ENCODE measurements at places on chromosomes 2 and 18.

DNA sequence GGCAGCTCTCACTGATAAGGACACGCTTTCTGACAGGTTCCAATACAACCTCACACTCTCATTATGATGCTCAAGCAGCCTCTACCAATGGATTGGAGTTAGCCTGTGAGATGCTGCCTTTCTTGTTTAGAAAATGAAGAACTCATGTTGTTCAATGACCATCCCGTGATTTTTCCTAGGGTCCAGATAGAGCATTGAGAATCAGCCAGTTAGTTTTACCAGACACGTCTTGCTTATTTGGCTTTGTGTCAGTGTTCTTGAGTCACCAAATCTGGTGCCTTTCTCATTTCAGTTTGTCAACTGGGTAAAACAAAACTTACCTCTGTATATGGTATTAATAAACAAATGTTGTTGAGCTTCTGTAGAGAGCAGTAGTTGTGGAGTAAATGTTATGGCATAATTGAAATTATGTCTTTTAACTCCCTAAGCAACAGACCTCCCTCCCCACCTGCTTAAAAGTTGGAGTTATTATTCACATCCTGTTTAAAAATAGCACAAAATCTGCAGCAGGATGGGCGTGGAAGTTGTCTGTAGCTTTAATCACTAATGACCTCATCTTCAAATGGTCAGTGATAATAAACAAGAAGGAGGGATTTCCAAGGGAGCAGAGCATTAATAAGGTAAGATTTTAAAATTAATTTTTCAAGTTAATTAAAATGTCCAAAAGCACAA, 167.3 kb downstream of the HRH4 start:
- DNase-seq, result no peak

DNA sequence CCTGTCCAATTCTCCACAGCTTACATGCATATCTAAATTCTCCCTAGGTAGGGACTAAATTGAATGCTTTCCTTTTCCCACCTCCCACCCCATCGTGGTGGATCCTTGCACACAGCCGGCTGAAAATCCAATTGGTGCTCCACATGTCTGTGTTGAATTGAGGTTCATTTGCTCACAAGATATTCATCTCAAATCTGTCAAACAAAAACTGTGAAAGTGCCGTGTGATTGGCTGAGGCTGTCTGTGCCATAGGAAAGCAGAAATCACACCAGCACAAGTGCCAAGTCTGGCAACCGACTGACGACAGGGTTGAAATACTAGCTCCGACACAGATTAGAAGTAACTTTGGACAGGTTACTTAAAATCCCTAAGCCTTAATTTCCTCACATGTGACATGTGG, 823.3 kb downstream of the TDRD15 start:
- DNase-seq, result no peak

GRCh38 chr2:149104221-149104620, 65.7 kb downstream of the LYPD6B start:
- no peak for DNase-seq

GRCh38 chr2:27081984-27082772, 3.8 kb downstream of the EMILIN1 start:
- DNase-seq, result no peak

DNA sequence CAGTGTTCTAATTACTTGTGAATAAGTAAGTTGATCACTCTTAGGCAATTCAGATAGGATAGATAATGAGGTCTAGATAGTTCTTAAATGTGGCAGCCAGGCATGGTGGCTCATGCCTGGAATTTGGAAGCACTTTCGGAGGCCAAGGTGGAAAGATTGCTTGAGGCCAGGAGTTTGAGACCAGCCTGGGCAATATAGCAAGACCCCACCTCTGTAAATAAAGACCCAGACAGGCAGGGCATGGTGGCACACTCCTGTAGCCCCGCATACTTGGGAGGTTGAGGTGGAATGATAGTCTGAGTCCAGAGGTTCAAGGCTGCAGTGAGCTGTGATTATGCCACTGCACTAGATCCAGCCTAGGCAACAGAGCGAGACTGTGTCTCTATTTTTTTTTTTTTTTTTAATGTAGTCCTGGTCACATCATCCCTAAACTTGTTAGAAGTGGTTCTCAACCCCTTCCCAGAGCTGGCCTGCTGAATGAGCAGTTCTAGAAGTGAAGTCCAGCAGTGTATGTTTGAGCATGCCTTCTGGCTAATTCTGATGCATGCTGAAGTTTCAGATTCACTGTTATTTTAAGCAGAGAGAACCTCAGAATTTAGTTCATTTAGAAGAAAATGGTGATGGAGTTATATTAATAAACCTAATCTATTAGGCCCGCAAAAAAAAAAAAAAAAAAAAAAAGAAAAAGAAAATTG, 306.2 kb downstream of the PRKCE start:
- no peak for DNase-seq

DNA sequence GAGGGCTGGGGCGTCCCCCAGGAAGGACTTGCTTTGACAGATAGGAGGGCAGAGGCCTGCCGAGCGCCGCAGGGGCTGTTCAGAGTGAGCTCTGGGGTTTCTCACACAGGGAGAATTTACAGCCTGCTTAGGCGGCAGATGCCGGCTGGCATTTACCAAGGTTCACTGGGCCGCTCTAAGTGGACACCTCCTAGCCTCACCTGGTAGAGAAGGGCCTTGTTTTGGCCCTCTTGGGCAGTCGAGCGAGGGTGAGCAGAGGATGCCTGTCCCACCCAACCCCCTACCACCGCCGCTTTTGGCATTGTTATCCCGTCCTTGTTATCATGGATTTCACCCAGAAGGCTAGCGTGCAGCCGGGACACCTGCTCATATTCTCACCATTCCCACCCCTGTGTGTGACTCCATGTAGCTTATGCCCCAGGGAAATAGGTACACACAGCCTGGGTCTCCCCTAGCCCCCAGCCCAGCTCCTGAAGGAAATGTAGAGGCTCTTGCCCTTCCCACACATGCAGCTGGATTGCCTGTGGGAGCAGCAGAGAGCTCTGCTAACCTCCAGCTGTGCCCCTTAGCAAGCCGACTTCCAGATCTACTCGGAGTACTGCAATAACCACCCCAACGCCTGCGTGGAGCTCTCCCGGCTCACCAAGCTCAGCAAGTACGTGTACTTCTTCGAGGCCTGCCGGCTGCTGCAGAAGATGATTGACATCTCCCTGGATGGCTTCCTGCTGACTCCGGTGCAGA, 52.4 kb downstream of the FAM168B start:
- DNase-seq, result no peak

DNA sequence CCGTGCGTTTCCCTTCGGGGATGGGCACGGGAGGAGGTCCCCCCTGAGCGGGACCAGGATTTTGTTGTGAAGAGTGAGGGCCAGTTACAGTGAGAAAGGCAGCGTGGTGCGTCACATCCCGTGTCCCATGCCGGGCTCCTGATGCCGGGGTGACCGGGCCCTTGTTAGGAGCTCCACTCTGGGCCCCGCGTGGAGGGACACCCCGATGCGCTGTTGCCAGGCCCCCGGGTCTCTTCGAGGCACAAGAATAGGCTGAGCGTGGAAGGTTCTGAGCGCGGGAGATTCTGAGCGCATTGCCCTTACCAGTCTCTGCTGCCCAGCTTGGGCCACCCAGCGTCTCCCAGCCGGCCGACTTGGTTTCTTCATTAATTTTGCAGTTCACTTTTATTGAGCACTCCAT, 17.6 kb downstream of the CTDP1 start:
- no peak for DNase-seq

DNA sequence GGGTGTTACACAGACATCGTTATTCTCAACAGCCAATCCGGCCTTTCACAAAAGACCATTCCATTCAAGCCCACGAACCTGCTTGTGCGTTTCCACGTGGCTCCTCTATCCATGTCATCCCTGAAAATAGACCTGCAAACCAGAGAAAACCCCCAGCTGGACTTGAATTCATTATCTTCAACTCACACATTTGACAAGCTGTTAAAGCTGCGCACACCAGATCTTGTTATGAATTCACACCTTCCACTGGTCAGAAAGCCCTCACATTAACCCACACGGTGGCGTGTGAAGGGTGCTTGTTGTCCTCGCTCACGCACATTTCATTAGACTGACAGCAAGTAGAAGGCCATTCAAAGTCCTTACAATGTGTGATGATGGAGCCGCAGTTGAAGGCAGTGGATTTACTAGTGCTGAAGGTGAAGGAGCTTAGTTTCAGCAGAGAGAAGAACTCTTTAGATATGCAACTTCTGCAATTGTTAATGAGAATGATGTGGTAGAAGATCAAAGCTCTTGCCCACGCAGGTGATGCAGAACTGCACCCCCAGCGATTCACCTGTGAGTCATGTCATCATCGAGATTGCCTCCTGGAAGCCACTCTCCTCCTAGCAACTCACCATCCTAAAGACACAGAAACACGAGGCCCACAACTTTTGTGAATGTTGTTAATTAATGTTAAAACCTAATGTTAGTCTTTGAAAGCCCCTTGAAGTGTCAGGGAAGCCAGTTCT, 224.8 kb upstream of the SOX11 start:
- no peak for DNase-seq

GRCh38 chr2:88845772-88846661, 154.5 kb downstream of the RPIA start:
- no peak for DNase-seq

DNA sequence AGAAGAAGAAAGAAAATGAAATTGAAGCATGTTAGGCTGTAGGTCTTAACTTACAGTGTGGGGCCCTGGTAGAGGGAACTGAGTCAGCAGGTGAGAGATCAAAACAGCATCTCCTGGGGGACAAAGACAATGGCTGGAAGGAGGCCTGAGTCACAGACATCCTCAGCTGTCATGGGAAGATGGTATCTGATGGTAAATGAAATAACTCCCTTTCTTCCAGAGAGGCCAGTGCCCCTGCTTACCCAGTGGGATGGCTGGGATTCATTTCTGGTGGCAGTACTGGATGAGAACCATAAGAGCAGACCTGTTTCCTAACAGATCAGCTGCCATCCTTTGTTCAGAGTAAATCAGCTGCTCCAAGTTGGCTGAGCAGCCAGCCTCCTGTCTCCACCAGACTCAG, 251.3 kb upstream of the EPAS1 start:
- no peak for DNase-seq

GRCh38 chr2:6977113-6977741, 60.0 kb downstream of the RNF144A start:
- no peak for DNase-seq

DNA sequence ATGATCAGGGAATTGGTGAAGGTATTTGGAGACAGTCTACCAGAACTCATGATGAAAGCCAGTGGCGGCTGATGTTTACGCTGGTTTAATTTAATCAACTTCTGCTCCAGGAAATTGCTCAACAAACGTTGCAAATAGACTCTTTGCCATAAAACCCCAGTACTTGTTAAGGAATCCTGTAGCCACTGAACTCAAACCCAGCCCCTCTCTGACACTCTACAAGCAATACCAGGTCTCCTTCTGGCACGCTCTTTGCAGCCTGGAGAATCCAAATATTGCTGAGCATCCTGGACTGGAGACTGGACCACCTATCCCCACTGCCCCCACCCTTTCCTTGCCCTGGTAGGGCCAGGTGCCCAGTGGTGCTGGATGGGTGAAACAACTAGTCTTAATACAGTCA, 308.2 kb downstream of the FBXO15 start:
- no peak for DNase-seq

- no peak for DNase-seq
These were observed 1957.7 kb upstream of the CELF4 start for GRCh38 chr18:39523281-39523680.

GRCh38 chr2:98039085-98039756, 43.5 kb upstream of the TMEM131 start:
- no peak for DNase-seq

- no peak for DNase-seq
These were observed 6.6 kb downstream of the CAPN10 start for GRCh38 chr2:240593026-240593702.
